ENCODE measurements at places on chromosomes 6 and 20. TPM values are rescaled to one million over a fixed set of nuclear protein-coding genes. Genes with fewer than 3 reads are reported as not detected.

PGC gene
- total RNA-seq, result not detected

- H3K4me3 ChIP-seq, result no peak overlapping the region
- H3K4me1 ChIP-seq, result no peaks in the 10 kb centered on the region
- DNase-seq, result no peak
- H3K36me3 ChIP-seq, result no peaks in the 10 kb centered on the region
Measured at GRCh38 chr6:41159415-41160082, 3.4 kb downstream of the TREM2 start.

DNA sequence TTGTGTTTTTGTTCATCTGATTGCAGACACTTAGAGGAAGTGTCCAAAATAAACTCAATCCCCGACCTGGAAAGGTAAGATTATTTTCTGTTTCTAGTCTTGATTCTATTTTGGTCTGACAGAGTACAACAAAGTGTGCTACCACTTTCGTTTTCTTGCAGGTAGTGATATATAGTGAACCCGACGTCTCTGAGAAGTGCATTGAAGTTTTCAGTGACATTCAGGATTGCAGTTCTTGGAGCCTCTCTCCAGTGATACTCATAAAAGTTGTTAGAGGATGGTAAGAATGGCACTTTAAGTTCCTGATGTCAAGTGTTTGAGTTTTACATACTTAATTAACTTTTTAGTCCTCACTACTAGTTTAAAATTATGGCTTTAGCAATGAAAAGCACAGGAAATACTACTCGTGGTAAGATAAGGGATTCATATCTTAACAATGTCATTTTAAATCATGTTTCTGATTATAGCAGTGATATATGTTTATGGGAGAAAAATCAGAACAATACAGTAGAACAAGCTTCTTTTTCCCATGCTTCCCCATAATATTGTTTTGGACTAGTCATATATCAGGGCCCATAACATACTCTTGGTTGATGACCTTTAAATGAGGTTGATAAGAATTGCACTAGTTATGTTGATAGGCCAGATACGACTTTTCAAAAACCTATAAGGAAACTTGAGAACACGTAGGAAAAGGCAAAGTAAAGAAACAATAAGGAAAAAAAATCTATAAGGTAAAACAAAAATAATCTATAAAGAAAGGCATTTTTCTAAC, 104.0 kb downstream of the RTN4IP1 start:
- DNase-seq, result no peak
- H3K4me1 ChIP-seq, result peaks cover 64% of the 10 kb centered on the region
- H3K4me3 ChIP-seq, result peak overlapping the region; percentile 69
- H3K27ac ChIP-seq, result peak overlapping the region; percentile 85

GRCh38 chr20:56245761-56246160, 2.8 kb upstream of the MC3R start:
- no peak for DNase-seq
- H3K4me3 ChIP-seq, result no peak overlapping the region
- H3K4me1 ChIP-seq, result no peaks in the 10 kb centered on the region
- H3K36me3 ChIP-seq, result no peaks in the 10 kb centered on the region
- H3K27ac ChIP-seq, result no peak overlapping the region

DNA sequence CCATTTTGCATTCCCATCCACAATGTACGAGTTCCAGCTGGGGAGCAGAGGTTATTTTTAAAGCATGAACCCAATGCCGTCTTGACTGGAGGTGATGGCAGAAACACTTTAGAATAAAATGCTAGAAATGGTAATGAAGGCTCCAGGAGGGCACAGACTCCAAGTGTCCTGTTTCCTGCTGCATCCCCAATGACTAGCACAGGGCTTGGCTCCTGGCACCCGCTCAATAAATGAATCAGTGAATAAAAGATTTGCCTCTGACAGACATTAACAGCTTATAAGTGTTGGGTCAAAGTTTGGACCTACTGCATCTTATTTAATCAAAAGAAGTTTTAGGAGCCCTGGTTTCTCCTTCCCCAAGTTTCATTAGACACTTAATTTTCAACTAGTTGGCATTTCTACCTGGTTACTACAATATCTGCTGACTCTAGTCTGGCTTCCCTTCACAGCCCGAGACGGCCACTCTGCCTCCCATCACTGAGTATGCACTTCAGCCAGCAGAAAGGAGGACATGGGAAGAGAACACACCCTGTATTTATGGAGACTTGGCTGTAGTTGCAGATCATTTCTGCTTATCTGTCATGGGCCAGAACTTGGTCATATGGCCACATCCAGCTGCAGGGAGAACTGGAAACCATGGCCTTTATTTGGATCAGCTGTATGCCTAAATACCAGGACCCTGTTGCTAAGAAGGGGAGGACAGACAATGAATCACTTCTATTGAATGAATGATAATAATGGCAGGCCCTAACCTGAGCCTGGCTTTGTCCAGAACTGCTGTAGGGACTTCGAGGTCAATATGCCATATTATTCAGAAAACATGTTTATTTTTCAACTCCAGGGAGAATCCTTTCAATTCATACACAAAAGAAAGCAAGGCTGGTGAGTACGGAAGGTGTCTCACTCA, 63.1 kb downstream of the TTI1 start:
- no peak for DNase-seq
- H3K27ac ChIP-seq, result no peak overlapping the region
- H3K27me3 ChIP-seq, result no peaks in the 10 kb centered on the region
- H3K4me3 ChIP-seq, result no peak overlapping the region
- peaks cover 30% of the 10 kb centered on the region for H3K36me3 ChIP-seq
- no peaks in the 10 kb centered on the region for H3K4me1 ChIP-seq

All from activated naive CD8-positive, alpha-beta T cell treated with anti-CD3 and anti-CD28 coated beads for 36 hours (primary cell).